Mesenteric fat pad (tissue), 1 donor: ENCODE measurements at places on chromosomes 1 and 21. TPM values are rescaled to one million over a fixed set of nuclear protein-coding genes. Genes with fewer than 3 reads are reported as not detected.

GRCh38 chr1:226678701-226679100, 60.4 kb downstream of the ITPKB start:
- no peak for DNase-seq

DNA sequence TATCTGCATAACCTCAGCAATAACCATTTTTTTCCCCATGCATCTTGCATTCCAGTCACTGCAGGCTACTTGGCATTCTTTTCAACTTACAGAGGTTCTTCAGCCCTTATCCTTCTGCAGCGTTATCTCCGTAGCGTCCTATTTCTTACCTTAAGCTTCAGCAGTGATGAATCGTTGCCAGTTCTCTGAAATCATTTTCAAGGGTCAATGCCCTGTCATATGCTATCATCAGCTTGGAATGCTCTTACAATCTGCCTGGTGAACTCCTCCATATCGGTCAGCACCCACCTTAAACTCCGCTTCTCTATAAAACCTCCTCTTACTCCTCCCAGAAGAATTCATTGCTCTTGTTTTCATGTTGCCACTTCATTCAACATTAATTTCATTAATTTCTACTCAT, 105.1 kb upstream of the DPH5 start:
- DNase-seq = no peak

DNA sequence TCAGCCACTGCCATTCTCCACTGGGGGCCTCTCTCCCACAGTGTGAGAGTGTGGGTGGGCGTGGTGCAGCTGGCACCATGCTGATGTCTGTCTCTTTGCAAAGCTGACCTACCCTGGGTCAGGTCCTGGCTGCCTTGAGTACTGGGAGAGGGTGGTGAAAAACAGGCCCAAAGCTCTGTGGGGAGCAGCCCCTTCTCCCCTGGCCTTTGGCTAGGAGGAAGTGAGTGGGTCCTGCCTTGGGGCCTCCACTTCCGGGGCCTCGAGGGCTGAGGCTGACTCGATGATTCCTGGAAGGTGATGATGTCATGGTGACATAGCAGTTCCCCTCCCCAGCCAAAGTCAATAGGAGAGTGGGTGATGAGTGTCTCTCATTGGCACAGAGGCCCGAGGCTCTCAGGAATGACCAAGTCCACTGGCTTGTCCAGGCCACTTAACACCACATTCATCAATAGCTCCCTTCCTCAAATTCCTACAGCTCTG, 53.0 kb downstream of the IER5 start:
- no peak for DNase-seq

DNA sequence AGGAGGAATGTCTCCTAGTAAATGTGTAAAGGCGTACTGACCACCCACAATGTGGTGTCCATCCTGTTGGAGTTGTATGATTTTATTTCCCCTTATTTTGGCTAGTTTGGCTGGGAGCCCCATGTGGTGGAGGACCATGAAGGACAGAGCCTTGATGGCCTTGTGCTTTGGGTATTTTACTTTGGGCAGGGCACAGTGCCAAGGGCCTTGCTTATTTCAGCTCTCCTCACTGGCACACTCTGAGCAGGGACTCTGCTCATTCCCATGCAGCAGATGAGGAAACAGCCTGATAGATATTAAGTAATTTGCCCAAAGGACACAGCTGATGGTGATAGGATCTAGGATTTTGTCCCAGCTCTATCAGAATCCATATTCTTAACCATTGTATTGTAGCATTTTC, 50.2 kb downstream of the SMYD2 start:
- no peak for DNase-seq

DNA sequence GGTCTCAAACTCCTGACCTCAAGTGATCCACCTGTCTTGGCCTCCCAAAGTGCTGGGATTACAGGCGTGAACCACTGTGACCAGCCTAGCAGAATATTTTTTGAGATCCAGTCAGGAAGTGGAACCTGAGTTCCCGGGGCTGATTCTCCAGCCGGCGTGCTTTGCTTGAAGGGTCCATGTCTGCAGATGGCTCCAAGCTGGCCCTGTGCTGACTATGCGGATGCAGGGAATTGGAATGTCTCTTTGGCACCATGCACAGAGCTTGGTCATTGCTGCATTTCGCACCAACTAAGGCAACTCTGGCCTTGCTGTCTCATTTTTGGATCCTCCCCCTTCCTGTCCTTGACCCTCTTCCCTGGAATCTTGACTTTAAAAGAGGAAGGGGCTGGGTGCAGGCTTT, 28.1 kb downstream of the ARHGEF10L start:
- DNase-seq = no peak

RAB3B gene
- total RNA-seq = not detected

TMEM82 gene
- total RNA-seq = not detected
